ENCODE measurements at places on chromosomes 7 and 10. TPM values are rescaled to one million over a fixed set of nuclear protein-coding genes. Genes with fewer than 3 reads are reported as not detected.

GRCh38 chr10:84798312-84798711 lies 469.9 kb downstream of the CCSER2 start:
- DNase-seq: no peak

DNA sequence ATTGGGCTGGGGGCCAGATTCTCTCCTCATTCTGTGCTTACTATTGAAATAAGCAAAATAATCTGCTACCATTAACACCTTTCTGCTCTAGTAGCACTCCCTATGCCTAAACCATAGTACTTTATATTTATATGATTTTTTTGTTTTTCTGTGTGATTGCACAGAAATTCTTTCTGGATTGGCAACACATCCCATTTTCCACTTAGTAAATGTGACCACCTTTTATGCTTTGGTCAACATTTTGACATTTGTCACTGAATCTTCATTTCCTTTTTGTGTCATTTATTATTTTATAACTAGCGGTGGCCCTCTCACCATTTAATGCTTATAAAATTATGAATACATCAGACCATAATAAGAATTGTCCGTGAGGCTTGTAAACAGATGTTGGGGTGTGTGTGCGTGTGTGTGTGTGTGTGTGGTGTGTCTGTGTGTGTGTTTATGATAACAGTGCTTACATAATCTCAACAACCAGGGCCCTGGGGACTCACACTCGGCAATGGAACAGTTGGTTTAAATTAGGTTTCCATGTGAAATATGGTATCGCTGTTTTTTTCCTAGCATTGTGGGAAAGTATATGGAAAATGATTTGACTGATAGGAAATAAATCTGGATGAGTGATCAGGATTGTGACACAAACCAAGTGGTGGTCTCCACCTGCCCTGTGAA lies 138.9 kb downstream of the NOC3L start:
- DNase-seq: no peak

DNA sequence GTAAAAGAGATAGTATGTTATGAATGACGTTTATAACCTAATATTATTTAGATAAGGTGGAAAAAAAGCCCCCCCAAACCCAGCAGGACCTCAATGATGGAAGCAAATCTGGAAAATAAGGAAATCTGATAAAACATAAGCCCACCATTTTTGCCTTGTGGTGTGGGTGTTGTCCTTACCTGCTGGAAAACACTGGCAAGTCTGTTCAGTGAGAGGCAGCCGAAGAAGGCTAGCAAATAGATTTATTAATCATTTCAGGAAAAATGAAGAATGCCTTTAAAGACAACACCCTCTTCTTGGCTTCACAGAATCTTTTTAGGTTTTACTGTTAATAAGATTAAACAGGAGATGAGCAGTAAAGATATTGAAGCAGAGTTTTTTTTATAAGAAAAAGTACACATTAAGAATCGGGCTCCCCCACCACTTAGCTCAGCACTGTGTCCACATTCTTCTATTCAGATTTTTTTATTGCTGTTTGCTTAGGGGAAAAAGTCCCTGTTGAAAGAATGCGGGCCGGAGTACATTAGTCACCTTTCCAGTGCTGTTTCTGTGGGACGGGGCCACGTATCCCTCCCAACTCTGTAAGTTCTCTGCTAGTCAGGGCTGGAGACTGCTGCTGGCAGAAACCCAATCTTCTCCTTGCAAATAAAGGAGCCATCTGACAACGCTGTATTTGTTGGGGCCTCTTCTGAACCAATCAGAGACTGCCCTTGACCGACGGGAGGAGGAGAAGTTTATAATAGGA lies 104.1 kb downstream of the EVX1 start:
- peak; percentile 91 for DNase-seq

- DNase-seq: no peak
Observed at GRCh38 chr10:117519879-117520278, 22.7 kb upstream of the EMX2 start.

GRCh38 chr10:21352886-21353285 lies 172.6 kb downstream of the SKIDA1 start:
- no peak for DNase-seq

Gene C10orf105
- total RNA-seq: 0.49 TPM
